Fibroblast of upper back skin (primary cell): ENCODE measurements at places on chromosomes 3 and 15.

GRCh38 chr3:194481525-194482195 lies 5.1 kb downstream of the ATP13A3 start:
- DNase-seq: no peak

DNA sequence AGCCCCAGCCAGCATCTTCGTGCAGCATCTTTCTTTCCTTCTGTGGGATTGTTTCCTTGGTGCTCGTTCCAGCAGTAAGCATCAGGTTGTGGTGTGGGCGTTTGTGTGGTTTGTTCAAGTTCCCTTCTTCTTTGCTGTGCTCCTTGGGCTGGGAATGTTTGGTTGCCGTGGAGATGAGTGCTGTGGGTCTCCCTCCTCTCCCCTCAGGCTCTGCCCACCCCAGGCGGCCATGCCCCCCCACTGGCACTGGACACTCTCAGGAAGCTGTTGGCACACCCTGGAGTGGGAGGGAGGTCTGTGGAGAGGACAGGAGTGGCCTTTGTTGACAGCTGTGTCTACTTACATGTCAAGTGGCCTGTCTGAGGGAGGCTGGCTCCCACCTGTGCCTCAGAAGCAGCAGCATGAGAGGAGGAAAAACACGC lies 46.5 kb upstream of the SACM1L start:
- DNase-seq: no peak

GRCh38 chr3:17664923-17665322 lies 77.5 kb downstream of the TBC1D5 start:
- DNase-seq: no peak

- DNase-seq: peak; percentile 91
These were observed 191.1 kb downstream of the WNT5A start for GRCh38 chr3:55296030-55296429.

- DNase-seq: peak; percentile 61
These were observed 3.9 kb upstream of the SH3GL3 start for GRCh38 chr15:83443076-83443847.

GRCh38 chr3:162764808-162765071 lies 1268.1 kb downstream of the OTOL1 start:
- no peak for DNase-seq

- DNase-seq: peak; percentile 36
These were observed 308.5 kb downstream of the ROBO2 start for GRCh38 chr3:77348244-77348855.

- peak; percentile 52 for DNase-seq
These were observed 595.5 kb upstream of the AGTR1 start for GRCh38 chr3:148102156-148102555.

GRCh38 chr15:88243895-88244787 lies 12.4 kb downstream of the NTRK3 start:
- DNase-seq: peak; percentile 40

GRCh38 chr3:115961380-115961779 lies 338.1 kb downstream of the GAP43 start:
- DNase-seq: no peak

- no peak for DNase-seq
These were observed 325.0 kb upstream of the CFAP20DC start for GRCh38 chr3:59374818-59375211.

GRCh38 chr3:154086286-154086685 lies 34.9 kb upstream of the ARHGEF26 start:
- no peak for DNase-seq

DNA sequence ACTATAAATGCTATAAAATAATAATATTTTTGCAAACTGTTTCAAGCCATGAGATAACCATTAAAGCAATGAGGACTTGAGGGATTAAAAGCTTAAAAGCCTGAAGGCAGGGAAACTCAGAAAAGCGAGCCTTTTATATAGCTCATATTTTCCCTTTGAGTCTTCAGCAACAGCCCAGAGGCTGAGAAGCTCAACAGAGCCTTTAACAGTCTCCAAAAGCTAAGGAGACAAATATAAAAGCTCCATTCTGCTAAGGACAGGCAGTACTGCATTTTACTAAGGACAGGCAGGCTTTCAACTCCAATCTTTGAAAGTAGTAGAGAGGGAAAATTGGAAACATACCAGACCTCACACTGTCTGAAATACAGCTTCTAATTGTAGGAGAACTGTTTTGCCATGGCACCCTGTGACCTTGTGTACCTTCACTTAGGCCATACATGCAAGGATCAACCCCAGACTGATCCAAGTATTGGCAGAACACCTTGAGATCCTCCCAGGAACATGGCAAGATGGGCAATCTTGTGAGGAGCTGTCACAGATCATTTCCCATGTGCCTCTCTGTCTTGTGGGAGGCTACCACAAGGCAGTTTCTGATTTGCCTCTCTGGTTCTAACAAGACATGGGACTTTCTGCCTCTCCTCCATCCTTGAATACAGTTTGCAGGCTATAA lies 53.1 kb upstream of the ARNT2 start:
- no peak for DNase-seq

GRCh38 chr3:62567097-62568021 lies 194.0 kb upstream of the FEZF2 start:
- DNase-seq: peak; percentile 91

- DNase-seq: peak; percentile 23
These were observed 44.0 kb downstream of the PSMD6 start for GRCh38 chr3:63979093-63979885.

DNA sequence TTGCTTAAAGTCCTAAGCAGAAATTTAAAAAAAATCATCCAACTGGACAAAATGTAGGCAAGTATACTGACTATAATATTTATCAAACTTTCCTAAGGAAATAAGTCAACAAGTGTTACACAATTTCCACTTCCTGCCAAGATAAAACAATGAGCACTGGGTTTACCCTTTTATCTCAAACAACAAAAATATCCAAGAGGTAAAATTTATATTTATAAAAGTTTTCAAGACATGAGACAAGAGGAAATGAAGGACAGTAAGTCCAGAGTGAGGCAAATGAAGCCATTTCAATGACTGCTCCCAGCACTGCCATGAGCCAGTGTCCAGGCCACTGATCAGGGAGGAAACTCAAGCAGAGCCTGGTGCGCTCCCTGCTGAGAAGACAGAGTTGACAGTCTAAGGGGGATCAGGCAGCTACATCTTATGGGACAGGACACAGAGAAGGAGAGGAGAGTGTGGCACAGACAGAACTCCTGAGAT lies 439.4 kb downstream of the RAP2B start:
- no peak for DNase-seq

DNA sequence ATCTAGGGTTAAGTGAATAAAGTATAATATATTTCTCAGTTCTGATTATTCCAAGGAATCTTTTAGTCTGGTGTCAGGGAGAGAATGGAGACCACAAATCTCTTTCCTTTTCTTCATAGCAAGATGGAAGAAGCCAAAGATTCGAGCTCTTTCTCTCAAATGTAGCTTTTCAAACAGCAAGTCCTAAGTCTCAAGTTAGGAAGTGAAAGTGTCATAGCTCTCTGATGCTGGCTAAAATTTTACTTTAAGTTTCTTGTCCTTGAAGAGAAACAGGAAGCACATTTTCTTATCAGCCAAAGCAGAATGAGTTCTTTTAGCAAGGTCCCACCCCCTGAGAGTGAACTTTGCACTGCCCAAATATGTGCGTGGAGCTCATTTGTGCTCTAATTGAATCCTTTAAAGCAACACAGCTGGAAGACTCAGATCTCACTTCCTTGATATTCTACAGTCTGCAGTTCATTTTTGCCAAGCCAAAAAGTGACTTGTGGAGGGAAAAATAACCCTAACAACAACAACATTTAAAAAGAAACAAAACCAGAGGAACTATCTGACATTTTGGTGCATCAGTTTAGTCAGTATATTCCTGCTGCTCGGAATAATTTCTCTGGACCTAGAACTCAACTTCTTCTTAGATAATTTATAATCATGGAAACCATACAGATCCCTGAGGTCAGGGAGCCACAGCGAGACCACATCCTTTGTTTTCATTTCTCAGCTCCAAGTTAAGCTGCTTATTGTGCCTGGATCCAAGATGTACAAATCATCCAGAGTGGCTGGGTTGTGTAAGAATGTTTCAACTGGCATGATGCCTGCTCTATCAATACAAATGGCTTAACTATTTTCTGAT lies 238.7 kb upstream of the P2RY1 start:
- peak; percentile 91 for DNase-seq

DNA sequence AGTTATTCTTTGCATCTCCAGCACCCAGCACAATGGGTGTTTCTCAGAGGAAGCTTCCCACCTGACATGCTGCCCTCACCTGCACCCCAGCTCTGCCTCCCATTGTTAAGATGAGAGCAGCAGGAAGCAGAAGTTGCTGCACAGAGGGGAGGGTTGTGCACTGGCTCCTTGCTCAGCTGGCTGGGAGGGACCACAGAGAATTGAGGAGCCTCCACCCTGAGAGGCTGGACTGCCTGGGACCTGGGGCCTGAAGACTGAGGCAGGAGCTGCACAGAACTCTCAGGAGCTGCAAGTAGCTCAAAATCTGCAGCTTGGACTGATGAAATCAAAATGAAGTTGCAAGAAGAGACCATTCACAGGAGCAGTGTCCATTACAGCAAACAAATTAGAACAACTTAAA lies 222.3 kb upstream of the LINGO1 start:
- DNase-seq: no peak

- DNase-seq: no peak
These were observed 494 bp downstream of the GCSAM start for GRCh38 chr3:112132554-112132953.

DNA sequence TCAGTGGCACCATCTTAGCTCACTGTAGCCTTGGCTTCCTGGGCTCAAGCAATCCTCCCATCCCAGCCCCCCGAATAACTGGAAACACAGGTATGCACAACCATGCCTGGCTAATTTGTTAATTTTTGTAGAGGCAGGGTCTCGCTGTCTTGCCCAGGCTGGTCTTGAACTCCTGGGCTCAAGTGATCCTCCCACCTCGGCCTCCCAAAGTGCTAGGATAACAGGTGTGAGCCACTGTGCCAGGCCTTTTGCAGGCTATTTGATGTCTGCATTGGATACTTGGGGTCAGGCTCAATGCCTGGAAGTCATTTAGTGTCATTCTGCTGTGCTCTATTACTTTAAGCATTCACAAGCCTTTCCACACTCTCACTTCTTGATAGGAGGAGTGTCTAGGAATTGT lies 17.6 kb downstream of the LIMD1 start:
- no peak for DNase-seq

DNA sequence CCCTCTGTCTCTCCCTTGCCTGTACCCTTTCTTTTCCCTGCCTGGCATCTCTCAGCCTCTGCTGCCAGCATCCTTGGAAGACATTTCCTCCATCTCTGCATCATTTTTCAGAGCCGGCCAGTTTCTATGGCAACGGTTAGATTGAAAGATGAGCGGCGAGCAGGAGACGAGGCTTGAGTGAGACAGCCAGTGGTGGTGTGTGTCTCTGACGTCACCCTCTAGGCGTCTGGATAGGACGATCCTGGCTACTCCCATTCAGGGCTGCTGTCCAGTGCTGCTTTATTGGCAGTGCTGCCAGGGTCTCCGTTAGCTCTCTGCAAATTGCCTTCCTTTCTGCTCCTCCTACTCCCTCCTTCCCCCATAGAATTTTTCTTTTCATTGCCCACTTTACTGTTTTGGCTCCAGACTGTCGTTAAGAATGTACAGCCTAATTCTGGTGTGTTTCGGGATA lies 57.9 kb downstream of the TRAK1 start:
- peak; percentile 83 for DNase-seq

GRCh38 chr3:46926447-46926846 lies 48.9 kb downstream of the PTH1R start:
- DNase-seq: no peak
